Activated B cell treated with CpG ODN at 0.5 μM for 24 hours (primary cell): ENCODE measurements at places on chromosomes 5 and 9. TPM values are rescaled to one million over a fixed set of nuclear protein-coding genes. Genes with fewer than 3 reads are reported as not detected.

Gene IL9
- not detected in 2 replicates for total RNA-seq

DNA sequence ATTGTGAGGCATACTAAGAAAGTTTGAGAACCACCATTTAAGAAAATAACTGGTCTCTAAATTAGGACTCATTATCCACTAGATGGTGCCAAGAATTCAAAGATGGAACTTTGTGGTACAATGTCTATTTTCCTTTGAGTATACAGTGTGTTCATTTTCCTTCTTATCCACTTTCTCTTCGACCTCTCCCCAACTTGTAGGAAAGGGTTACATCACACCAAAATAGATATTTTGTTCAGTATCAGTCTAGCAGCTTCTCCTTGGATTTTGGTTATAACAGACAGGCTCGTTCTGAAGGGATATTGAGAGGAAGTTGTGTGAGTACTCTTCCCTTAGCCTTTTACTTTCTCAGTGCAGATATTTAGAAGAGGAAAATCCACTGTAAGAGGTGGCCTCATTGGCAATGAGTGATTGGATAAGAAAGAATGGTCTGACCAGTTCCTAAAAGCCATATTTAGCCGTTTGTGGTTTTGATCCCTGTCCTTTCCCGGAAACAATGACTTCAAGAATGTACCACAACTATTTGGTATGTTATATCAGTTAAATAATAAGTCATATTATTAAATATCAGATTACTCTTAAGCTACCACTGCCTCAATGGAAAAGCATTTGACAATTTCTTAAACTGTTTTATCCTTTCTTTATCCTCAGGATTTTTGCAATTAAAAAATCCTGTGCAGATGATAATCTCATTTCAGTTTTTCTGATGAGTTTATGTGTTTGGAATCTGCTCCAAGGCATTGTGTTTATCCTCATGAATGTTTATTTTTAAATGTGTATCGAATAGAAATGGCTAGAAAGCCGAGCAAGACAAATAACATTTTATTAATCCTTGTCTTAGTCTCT is 69.0 kb upstream of the GRAMD2B start:
- DNase-seq = no peak

GRCh38 chr9:1001838-1002237 is 25.4 kb downstream of the DMRT3 start:
- no peak for DNase-seq

DNA sequence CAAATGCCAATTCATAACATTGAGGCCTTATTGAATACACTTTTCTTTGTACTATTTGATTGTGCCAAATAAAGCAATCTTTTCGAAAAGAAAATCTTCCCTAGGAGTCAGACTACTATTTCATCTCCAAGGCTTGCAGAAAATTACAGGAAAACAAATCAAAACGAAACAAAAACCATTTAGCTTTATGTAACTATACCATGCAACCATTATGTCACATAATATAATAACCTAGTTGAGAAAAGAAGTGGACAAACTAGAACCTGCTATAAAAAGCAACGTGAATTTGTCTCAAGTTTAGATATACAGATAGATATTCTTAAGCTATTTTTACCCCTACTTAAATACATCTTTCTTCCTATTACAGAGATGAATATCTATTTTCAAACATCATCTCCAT is 18.0 kb downstream of the HTR4 start:
- no peak for DNase-seq

DNA sequence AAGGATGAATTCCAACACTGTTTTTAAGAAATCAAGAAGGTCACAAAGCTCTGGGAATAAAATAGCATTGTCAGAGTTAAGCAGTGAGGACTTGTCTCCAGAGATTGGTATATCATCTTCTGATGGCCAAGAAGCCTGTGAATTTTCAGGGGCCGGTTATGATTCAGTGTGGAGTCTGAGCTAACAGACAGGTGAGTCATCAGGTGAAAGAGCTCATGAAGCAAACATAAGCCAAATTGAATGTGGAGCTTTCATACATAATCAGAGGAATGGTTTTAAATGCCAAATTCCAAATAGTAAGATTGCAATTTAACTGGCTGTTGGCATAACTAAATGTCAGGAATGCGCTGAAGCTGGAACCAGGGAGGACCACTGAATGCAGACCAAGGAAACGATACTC is 494.2 kb downstream of the MTRR start:
- DNase-seq = no peak

- no peak for DNase-seq
Measured at GRCh38 chr5:142193114-142193428, 84.5 kb downstream of the NDFIP1 start.

DNA sequence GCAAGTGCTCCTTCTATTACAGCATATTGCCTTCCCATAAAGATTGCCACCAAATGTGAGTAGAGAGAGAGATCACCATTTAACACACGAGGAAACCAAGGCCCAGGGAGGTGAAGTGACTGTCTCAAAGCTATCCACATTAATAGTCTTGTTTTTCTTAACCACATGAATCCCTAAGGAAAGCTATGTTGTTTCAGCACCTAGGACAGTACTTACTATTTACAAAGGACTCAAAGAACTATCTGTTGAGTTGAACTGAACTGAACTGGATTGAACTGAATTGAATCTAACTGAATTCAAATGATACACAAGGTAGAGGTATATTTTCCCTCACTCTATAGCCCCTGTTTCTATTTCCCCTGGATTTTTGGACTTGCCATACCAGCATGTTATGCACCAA is 430.4 kb downstream of the CAAP1 start:
- no peak for DNase-seq

Gene IFNA21
- not detected in 2 replicates for total RNA-seq

- DNase-seq = no peak
Measured at GRCh38 chr9:136258786-136259516, 13.3 kb upstream of the QSOX2 start.

DNA sequence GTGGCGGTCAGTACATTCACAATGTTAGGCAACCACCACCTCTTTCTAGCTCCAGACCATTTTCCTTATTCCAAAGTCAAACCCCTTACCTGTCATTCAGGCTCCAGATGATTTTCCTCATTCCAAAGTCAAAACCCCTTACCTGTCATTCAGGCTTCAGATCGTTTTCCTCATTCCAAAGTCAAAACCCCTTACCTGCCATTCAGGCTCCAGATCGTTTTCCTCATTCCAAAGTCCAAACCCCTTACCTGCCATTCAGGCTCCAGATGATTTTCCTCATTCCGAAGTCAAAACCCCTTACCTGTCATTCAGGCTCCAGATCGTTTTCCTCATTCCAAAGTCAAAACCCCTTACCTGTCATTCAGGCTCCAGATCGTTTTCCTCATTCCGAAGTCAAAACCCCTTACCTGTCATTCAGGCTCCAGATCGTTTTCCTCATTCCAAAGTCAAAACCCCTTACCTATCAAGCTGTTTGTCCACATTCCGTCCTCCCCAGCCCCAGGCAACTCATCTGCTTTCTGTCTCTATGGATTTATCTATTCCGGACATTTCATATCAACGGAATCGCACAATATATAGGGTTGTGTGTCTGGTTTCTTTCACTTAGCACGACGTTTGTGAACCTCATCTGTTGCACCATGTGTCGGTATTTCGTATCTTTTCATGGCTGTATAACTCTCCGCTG is 5.2 kb downstream of the PLEKHG4B start:
- DNase-seq = no peak

Gene DAPK1
- 1.0 and 1.5 TPM in 2 replicates for total RNA-seq

DNA sequence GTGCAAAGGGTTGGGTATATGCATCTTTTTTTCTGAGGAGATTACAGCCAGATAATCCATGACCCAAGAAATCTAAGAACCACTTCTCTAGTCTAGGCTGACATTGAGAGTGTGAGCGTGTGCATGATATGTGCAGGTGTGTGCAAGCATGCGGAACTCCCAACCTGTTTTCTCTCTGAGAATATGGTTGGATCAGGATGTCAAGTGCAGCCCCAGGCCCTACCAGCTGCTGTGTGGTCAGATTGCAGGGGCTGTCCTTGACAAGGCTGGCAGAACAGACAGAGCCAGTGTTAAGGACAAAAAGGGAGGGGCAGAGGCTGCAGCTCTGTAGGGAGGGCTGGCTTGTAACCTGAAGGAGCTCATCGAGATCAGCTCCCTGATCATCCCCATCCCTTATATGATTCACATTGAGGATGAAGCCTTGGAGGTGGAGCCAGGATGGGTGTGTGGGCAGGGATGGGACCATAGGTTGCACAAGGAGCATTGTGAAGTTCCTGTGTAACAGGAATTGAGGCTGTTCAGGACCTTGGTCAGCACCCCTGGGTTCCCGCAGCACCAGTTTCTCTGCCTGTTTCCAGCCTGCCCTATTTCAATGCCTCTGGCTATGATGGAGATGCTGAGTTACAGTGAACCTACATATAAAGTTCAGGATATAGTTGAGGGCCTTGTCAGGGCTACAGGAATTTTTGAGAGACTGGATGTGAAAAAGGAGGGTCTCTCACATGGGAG is 52.6 kb upstream of the ARAP3 start:
- DNase-seq = no peak

Gene RANBP6
- 21.6 and 22.5 TPM in 2 replicates for total RNA-seq

Gene FAM81B
- total RNA-seq = not detected in 2 replicates

DNA sequence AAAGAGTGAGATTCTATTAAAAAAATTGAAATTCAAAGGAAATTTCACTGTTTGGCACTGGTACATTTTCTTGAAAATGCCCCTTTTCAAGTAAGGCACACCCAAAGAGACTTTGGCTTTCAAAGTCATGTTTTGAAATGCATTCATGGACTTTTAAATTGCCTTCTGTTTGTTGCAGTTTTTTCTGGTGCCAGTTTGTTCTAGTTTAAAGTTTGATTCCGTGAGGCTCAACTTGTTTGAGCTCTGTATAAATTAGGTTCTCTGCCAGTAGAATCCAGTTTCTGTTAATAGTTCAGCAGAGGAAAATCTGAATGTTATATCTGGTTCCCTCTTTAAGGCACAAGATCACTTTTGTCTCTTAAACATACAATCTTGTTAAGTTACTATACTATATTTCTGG is 16.4 kb downstream of the ATP6V0E1 start:
- DNase-seq = no peak

DNA sequence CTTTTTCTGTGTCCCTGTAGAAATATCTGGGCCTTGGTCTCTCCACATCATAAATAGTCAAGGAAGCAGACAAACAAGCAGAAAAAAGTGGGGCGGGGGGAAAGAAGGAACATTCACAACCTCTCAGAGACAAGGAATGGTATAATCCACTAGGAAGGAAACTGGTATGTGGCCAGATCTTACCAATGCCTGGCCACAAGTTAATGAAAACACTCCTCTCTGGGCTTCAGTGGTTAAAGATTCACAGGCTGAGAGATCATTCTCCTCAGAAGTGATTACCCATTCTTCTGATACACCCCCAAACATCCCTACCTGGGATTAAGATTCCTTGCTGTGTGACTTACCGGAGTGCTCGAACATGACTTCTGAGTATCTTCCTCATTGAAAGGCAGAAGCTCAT is 290.6 kb downstream of the MARCHF11 start:
- no peak for DNase-seq

Gene GLDC
- 2.3 and 2.6 TPM in 2 replicates for total RNA-seq

DNA sequence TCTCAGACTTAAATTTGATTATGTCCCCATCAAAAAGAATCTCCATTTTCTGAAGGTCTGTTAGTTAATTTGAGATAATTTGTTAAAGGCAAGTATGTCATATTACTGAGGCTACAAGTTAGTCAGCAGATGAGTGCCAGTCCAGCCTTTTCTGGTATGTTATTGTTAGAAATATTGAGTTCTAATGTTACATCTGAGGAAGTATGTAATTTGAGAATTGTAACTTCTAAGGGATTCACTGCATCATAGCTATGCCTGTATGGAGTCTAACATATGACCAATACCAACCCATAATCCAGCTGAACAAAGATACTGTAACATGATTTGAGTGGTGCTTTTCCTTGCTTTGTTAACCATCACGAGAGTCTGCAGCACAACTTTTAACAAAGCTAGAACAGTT is 13.9 kb downstream of the SLC23A1 start:
- no peak for DNase-seq

Gene PRLR
- total RNA-seq = 2.3 and 3.7 TPM in 2 replicates

Gene FGD3
- total RNA-seq = 46.5 and 61.9 TPM in 2 replicates

DNA sequence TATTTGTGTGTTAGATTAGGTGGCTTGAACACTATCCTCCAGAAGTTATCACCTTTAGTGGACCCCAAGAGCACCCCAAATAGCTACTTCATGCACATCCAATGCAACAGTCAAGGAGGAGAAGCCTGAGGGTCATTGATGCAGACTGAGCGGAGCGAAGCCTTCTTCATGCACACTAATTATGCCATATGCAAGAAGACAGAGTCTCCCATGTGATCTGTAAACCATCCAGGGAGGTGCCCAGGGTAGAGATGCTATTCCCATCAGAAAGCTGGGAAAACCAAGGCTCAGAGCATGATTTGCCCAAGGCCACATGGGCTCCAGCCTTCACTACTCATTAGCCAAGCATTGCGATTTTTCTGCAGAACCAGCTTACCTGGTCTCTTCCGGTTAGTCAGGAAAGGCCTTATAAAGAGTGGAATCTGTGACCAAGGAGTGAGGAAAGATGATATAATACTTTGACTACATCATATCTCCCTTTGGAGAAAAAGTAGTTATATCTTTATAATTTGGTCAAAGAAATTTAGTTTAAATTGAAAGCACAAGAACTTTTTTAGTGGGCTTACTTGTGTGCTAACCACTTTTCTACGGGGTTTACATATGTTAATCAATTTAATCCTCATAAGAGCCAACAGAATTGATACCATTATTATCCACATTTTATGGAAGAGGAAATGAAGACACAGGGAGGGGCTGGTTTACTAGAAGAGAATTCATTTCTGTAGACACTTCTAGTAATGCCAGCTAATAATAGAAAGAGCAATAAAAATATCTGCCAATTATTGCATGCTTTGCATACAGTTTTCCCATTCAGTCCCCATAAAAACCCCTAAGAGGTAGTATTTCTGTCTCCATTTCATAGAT is 220.0 kb downstream of the ESM1 start:
- DNase-seq = no peak

DNA sequence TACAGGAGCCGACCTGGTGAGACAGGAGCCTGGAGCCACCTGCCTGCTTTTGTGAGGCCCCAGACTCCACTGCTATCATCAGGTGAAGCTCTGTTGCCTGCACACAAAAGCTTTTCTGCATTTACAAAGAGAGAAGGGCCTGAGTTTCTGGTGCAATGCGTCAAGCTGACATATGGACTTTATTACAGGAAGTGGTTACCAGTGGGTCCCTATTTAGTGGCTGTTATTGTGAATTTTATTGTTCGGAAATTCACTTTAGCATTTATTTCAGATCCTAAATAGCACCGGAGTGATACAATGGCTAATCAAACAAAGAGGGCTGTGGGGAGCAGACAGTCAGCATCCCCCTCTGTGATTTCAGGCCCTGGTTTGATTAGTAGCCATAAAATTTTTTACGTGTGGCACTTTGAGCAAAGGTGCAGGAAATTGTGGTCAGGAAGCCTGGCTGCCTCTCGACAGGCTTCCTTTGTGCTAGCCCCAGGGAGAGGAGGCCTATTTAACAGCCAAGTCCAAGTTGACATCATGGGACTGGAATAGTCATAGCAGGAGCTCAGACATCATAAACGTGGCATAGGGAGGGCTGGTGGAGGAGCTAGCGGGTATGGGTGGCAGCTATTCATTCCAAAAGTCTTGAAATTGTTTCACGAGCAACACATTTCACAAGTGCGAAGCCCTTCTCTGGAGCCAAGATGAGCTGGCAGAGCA is 8.4 kb downstream of the TGFBI start:
- DNase-seq = no peak

GRCh38 chr5:145551714-145552113 is 283.4 kb downstream of the PRELID2 start:
- no peak for DNase-seq
